ENCODE measurements at places on chromosomes 7 and 10.

- no peak for DNase-seq
Measured at GRCh38 chr7:66213637-66214036, 8.5 kb downstream of the TPST1 start.

- DNase-seq, result no peak
Measured at GRCh38 chr10:61410353-61411070, 42.7 kb downstream of the TMEM26 start.

DNA sequence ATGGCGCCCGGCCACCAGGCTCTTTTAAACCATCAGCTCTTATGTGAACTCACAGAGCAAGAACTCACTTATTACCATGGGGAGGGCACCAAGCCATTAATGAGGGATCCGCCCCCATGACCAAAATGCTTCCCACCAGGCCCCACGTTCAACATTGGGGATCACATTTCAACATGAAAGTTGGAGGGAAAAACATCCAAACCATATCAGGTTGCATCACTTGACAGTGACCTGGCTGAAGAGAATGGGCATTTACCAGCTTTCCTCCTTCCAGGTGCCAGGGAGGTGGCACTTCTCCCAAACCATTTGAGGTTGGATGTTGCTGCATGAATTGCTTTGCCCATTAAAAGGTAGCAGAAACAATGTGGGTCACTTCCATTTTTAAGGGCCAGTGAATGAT lies 115.6 kb upstream of the TNS3 start:
- DNase-seq, result no peak

DNA sequence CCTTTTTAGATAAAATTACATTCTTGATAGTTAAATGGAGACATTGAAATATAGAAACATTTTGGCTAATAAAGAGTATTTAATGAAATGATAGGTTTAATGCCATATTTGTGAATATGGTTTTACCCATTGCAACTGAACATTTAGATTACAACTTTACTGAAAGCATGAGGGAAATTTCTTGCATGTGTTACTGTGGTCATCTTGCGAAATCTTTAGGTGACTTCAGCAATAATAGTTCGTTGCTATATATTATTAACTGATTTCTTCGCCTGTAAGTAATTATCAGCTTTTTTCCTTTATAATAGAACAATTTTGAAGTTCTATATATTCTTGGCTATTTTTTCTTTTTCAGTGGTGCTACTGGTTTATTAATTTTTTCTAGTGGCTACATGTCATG lies 83.2 kb downstream of the MLLT10 start:
- no peak for DNase-seq
